ENCODE measurements at places on chromosomes 7 and 10.

DNA sequence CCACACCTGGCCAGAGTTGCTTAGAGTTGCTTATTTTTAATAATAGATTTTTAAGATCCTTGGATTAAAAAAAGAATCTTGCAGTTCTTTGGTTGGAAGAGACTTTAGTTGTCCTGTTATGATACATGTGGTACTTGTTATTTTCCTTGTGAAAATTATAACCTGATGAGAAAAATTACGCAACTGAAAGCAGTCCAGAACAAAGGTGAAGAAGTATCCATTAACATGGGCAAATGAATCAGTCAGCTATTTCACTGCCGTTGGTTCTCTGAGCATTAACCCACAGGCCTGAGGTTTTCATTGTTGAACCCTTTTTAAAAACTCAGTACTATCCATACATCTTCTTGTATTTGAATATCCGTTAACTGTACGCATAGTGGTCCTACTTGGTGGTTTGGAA, 68.2 kb downstream of the GALNT11 start:
- no peak for DNase-seq

DNA sequence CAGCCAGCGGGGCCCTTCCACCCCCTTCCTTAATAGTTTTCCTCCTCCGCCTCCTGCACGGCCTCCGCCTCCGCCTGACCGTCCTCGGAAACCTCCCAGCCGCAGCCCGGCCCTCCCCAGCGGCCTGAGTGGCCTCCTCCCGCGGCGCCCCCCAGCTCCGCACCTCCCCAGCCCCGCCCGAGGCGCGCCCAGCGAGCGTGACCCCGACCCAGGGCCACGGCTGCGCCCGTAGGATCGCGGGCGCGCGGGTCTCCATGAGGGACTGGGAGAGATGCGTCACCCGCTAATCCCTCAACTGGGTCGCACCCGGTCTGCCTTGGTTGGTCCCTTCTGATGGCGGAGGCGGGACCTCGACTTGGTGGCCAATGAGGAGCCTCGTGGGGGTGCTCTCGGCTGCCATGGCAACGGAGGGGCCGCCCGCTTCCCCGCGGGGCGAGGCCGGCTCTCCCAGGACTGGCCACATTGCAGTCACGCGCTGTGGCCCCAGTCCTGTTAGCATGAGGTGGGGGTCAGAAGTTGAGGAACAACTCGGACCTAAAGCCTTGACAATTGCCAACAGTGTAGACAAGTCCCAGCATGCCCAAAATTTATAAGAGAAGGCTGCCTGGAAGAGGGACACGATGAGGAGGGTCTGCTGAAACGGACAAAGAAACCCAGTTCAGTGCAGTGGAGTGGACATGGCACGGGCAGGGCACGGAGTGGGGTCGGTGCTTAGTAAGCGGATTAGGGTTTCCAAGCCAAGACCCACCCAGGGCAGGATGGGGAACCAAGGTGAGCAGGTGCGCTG, 24.3 kb downstream of the DDIT4 start:
- DNase-seq = peak; percentile 84

DNA sequence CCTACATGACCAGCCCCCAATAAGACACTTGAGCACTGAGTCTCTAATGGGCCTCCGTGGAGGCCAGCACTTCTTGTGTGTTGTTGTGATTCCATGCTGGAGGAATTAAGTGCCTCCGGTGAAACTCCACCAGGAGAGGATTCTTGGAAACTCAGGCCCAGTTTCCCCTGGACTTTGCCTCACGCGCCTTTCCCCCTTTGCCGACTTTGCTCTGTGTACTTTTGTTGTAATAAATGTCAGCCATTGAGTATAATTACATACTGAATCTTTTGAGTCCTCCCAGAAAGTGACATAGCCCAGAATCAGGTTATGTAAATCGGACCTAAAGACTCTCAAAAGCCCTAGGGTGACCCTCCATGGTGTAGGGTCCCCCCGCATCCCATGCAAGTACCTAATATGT, 82.4 kb downstream of the DLG5 start:
- no peak for DNase-seq

DNA sequence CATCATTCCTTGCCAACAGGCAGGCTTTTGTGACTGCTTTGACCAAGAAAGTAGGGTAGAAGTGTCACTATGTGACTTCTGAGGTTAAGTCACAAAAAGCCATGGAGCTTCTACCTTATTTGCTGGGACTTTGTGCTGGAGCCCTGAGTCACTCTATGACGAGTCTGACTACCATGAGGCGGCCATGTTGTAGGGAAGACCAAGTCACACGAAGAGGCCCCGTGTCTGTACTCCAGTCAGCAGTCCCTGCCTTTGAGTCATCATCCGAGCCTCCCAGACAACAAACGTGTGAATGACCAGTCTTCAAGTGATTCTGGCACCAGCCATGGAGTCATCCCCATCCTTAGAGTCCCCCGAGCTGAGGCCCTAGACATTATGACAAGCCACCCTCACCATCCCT, 3.5 kb upstream of the MYL10 start:
- no peak for DNase-seq

GRCh38 chr10:103757531-103758293, 97.7 kb downstream of the SH3PXD2A start:
- DNase-seq = peak; percentile 59

Data from activated CD4-positive, alpha-beta T cell treated with anti-CD3 and anti-CD28 coated beads for 24 hours (primary cell).